ENCODE measurements at places on chromosomes 2 and 18.

DNA sequence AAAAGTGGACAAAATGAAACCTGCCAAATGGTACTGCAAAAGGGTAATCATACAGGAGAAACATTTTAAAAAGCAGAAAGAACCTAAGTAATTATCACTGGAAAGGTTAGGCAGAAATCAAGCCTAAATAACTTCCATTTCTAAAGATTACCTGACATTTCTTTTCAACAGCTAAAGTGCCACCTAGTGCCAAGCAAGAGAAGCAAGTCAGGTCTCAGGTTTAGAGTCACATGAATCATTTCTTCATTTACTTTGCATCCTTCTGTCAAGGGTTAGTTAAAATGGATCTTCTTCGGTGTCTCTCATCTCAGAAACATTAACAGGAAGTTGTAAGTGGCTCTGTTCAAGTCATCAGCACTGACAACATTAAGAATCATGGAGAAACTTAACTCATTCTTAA is 90.3 kb downstream of the AKAIN1 start:
- no peak for DNase-seq

- no peak for DNase-seq
Measured at GRCh38 chr2:233060501-233060979, 398 bp downstream of the INPP5D start.

DNA sequence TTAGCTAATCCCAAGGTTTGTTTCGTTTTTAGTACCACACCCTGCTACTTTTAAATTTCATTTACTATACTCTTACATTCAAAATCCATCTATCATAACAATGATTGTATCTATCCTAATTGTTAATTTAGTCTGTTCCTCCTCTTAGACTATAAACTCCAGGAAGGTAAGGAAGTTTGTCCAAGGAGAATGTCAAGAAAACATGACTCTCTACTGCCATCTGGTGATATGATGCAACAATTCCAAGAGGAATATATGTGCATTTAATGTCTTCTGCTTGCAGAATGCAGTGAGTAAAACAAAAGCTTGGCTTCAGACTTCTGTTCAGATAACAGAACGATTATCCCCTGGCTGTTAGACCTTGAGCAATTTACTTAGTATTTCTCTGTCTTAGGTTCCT is 1267.1 kb downstream of the LRP1B start:
- peak; percentile 61 for DNase-seq

DNA sequence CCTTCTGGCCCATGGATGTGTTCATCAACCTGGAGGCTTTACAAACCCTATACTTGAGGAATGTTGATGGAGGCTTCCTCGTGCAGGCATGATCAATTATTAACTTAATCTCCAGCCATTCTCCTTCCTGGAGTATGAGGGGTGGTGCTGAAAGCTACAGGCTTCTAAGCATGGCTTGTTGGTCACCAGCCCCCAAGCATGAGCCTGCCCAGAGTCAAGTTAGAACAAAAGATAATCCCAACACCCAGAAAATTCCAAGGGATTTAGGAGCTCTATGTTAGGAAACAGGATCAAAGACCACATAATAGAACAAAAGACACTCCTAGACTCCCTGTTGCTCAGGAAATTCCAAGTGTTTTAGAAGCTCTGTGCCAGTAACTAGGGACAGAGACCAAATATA is 63.1 kb downstream of the FAM171B start:
- no peak for DNase-seq

- peak; percentile 74 for DNase-seq
Measured at GRCh38 chr2:145752091-145752806, 1232.3 kb upstream of the ZEB2 start.

- peak; percentile 89 for DNase-seq
Measured at GRCh38 chr2:109663721-109664120, 49.6 kb downstream of the SOWAHC start.

DNA sequence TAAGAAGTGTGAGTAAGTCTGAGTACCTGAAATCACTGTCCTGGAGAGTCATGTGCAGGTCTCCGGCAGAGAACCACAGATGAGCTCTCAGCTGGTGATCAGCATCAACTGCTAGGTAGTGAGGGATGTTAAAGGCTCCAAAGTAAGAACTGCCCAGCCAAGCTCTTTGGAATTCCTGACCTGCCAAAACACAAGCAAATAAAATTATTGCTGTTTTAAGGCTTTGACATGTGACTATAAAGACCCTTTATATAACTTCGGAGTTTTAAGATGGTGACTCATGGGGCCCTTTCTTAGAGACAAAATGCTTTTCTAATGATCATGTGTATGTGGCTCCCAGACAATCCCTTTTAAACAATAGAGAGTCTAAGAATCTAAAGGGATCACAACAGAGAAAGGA is 855.7 kb downstream of the TRIB2 start:
- DNase-seq, result no peak

GRCh38 chr2:108607706-108608301 is 73.5 kb downstream of the LIMS1 start:
- DNase-seq, result peak; percentile 47

- peak; percentile 4 for DNase-seq
Measured at GRCh38 chr2:209526561-209526960, 102.7 kb downstream of the MAP2 start.

DNA sequence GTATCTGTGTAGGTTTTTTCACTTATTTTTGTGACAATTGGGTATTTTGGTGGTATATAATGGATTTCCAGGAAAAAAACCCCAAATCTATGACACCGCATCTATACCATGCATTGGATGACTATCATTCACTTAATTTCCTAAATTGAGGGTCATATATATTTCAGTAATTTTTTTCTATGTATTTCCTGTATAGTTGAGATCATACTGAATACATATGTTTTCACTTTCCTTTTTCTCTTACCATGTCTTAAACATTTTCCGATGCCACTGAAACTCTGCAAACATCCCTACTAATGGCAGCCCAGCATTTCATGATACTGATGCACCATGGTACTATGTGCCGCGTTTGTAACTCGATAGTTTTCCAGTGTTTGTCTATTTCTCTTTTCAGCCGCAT is 40.4 kb downstream of the CDKL4 start:
- DNase-seq, result no peak

DNA sequence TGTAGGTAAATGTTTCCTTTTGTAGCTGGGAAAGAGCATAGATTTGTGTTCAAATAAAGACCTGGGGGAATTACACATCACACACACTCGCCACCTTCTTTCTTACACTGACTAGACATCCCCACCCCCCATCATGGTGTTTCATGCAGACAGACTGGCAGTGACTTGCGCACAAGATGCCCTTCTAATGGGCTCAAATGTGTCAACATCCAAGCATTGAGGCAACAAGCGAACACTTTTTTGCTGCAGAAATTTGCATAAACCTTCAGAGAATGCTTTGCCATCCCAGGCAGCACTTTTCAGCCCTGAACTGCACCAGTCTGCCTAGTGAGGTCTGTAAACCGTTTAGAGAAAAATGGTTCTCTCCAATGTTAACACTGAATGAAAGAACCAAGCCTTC is 4.5 kb downstream of the HOXD8 start:
- DNase-seq, result no peak

DNA sequence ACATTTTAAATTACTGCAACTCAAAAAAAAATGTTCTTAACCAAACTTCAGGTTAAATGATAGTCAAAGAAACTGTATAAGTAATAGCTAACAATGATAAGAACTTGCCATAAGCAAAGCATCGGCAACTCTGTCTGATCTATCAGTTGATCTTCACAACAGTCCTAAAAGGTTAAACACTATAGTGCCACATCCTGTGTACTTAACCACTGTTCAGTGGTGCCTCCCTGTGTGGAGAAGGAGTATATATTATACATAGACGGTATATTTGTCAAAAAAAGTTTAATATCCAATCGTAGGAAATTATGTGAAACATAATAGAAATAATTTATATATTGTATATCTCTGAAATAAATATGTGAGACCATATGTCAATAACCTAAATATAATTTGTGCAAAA is 13.0 kb downstream of the DTNA start:
- no peak for DNase-seq

GRCh38 chr2:232573042-232573441 is 22.6 kb downstream of the EIF4E2 start:
- no peak for DNase-seq

DNA sequence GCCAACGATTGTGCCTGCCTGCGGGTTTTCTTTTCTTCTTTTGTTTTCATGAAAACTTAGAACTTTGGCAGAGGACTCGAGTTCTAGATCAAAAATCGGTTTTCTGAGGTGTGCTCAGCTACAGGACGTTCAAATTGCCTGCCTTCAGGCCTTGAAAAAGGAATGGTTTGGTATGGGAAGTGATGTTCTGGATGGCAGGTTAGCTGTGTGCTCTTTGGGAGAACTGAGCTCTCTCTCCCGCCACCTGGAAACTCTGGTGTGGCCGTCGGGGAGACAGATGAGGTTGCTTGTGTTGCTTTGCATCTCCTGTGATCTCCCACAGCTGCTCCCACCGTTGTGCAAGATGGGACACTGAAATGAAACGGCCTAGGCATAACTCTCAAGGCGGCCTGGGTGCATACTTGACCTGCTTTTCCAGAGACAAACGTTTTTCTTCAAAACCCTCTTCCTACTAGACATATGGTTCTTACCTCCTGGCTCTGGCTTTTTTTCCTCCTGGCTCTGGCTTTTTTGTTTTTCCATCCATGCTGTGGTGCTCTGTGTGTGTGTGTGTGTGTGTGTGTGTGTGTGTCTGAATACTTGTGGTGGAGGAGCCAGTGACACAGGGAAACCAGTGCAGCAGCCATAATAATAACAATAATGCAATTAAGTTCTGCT is 2.0 kb downstream of the FMNL2 start:
- peak; percentile 72 for DNase-seq

DNA sequence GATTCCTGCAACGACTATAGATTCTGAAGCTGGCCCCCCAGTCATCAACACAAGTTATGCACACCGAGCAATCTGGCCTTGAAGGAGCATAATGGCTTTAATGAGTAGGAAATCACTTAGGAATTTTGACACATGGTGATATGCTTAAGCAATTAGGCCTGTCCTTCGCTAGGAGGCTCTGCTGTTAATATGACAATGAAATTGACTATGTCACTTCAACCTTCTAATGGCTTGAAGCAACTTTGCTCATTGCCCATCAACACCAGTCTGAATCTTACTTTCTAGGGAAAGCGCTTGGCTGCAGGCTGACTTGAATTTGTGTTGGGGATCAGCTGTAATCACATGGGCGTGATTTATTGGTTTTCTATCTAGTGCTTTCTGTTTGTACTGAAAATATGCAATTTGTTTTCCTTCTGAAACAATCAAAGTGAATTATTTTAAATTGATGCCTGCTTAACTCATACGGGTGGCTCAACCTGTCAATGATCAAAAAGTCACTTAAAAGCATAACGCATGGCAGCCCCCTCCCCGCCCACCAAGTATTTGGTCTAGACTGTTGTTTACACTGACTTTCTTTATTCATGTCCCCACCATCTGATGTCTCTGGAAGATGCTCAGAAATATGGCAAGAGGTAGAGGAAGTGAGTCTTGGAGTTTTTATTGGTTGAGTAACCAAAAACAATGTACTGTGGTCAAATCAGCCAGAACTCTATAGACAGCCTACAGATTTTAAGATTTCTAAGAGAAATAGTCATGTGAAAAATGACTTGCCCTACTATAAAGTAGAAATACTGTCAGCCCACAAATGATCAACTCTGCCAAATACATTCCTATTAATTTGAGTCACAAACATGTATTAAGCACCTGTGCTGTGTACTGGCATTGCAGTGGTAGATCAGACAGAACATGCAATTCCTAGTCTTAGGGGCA is 344.9 kb downstream of the RBM43 start:
- peak; percentile 65 for DNase-seq

- no peak for DNase-seq
Measured at GRCh38 chr2:30612371-30612770, 165.3 kb downstream of the LCLAT1 start.

DNA sequence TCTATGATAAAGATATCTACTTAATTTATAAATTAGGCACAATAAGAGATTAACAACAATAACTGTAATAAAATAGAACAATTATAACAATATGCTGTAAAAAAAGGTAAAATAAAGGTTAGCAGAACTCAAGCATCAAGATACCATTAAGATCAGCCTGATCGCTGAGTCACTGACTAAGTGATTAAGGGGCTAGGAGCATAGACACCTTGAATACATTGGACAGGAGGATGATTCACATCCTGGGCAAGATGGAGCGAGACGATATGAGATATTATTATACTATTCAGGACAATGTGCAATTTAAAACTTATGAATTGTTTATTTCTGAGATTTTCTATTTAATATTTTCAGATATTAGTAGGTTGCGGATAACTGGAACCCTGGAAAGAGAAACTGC is 1277.8 kb upstream of the ZEB2 start:
- DNase-seq, result no peak

DNA sequence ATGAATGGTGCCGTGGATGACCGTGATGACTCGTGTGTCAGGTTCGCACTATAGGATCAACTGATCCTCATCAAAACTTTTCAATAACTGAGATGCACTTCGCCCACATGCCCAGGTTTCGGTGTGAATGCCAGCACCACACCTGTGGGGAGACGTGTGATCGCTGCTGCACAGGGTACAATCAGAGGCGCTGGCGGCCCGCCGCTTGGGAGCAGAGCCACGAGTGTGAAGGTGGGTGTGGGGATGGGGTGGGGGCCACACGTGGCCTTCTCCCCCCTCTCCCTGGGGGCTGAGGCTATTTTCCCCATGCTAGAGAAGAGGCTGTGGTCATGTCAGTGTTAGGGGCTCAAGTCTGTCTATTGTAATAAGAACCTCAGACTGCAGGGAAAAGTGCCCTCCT is 69.0 kb downstream of the LAMA3 start:
- no peak for DNase-seq

DNA sequence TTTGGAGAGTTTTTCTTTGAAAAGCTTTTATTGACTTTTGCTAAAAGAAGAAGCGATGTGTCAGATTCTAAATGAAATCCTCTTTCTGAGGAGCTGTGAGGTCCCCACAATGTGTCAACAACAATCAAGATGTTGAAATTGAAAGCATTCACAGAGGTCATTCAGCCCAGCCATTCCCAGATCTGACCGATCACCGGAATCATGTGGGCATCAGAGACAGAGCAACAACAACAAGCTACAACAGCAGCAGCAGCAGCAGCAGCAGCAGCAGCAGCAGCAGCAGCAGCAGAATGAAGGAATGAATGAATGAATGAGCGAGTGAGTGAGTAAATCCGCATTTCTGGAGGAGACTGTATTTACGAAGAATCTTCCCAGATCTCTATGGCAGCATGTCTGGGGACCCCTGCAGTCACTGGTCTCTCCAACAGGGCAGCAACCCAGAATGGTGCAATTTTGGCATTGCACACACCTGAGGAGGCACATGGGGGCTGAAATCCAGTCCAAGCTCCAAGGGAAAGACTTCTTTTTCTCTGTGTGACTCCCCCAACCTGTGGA is 299.0 kb downstream of the MYCN start:
- DNase-seq, result no peak
